ENCODE measurements at places on chromosomes 5 and 9. TPM values are rescaled to one million over a fixed set of nuclear protein-coding genes. Genes with fewer than 3 reads are reported as not detected.

Gene MARVELD2
- 9.4 TPM for polyA plus RNA-seq

DNA sequence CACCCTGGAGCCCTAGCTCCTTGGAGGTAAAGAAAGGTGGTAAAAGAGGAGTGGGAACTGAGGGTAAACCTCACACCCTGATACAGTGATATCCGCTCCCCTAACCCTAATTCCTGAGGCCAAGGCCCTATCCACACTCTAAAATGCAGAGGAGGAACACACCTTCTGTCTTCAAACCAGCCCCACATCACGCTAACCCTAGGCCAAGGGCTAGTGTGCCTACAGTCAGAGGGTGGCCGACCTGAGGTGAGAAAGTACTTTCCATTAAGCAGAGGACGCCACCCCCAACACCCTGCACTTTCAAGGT lies 590 bp downstream of the HDAC3 start:
- no peak for DNase-seq

DNA sequence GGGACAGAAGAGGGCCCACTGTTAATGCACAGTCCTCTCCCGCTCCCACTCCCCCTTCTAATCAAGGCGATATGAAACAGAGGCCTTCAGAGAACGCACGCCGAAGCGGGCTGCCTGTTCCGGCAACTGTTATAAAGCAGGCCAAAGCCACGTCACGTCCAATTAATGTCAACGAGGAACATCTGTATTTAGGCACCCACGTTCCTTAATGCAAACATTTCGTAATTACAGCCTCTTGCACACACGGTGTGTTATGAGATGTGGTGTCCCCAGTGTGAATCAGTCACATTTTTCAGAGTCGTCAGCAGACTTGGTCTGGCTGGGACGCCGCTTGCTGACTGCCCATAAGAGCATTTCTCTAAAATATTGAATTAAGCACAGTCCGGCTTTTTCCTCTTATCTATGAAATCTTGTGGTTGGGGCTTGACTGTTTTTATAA lies 339.0 kb downstream of the NSG2 start:
- DNase-seq, result no peak

Gene DCP2
- 2.9 TPM for polyA plus RNA-seq

DNA sequence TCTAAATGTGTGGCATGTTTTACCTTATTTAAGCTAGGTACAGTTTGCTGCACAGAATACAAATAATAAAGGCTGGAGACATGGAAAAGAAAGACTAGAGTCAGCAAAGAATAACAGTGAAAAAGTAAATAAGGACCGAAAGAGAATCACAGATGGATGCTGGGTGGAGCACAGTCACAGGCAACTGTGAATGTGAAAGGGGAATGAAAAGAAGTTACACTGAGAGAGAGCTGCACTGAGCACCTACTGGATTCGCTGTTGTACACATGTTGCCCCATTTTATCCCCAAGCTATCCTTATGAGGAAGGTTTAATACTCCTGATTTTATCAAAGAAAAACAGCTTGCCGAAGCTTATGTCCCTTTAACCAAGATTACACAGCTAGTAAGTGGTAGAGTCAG lies 165.4 kb upstream of the RGMB start:
- DNase-seq, result no peak

Gene SPINK6
- polyA plus RNA-seq, result not detected

Gene CDX1
- polyA plus RNA-seq, result not detected

GRCh38 chr5:78504704-78505677 lies 143.6 kb downstream of the LHFPL2 start:
- no peak for DNase-seq

DNA sequence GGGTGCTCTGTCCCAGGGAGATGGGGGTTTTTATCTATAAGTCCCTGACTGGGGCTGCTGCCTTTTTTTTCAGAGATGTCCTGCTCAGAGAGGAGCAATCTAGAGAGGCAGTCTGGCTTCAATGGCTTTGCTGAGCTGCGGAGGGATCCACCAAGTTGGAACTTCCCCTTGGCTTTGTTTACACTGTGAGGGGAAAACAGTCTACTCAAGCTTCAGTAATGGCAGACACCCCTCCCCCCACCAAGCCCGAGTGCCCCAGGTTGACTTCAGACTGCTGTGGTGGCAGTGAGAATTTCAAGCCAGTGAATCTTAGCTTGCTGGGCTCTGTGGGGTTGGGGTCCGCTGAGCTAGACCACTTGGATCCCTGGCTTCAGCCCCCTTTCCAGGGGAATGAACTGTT lies 375.8 kb downstream of the RAB3C start:
- DNase-seq, result no peak

Data from liver (tissue), 10 donors.